ENCODE measurements at places on chromosomes 11 and 22.

DNA sequence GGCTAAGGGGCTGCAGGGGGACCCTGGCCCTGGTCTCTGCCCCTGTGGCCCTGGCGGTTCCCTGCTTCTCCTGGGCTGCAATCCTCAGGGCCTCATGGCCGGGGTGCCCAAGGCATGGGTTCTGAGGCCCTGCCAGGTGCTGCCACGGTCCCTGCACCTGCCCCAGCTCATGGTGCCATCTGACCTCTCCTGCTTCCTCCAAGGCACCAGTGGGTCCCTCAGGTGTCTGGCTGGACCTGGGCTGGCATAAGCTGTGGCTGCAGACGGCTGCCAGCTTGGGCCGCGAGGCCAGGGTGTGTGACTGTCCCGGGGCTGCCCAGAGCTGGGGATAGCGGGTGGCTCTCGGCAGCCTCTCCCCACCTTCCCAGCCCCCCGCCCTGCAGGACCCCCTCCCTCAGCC is 2.0 kb downstream of the INS start:
- no peak for DNase-seq

- no peak for DNase-seq
Observed at GRCh38 chr11:118913411-118914125, 12.2 kb downstream of the BCL9L start.

- DNase-seq: no peak
Observed at GRCh38 chr11:77014669-77015068, 19.5 kb upstream of the B3GNT6 start.

DNA sequence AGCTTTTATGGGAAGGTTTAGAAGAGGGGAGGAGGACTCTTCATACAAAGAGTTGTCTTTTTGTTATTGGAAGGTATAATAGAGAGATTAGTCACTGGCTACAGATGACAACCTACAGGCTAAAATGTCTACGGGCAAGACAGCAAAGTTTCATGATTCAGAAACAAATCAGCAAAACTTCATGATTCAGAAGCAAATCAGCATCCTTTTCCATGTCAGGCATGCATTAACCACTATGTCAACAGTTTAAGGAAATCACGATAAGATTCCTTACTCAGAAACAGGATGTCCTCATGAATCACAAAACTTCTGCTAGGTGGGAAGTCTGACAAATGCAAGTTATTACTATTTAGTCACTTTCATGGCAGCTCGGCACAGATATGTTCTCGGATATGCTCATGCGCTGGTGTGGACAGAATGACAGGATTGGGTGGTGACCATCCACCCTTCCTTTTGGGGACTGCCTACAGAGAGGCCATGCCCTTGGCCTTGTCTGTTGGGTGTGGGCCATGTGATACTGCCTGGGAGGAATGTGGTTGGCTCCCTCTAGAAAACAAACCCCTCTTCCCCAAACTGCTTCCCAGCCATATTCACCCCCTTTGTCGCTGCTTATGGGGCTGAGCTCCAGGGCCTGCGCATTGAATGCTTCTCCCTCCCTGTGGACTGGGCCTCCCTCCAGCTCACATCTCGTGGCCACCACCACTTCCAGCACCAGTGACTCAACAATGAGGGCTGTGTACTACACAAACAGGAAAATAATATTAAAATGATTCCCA is 10.1 kb downstream of the C11orf91 start:
- no peak for DNase-seq

DNA sequence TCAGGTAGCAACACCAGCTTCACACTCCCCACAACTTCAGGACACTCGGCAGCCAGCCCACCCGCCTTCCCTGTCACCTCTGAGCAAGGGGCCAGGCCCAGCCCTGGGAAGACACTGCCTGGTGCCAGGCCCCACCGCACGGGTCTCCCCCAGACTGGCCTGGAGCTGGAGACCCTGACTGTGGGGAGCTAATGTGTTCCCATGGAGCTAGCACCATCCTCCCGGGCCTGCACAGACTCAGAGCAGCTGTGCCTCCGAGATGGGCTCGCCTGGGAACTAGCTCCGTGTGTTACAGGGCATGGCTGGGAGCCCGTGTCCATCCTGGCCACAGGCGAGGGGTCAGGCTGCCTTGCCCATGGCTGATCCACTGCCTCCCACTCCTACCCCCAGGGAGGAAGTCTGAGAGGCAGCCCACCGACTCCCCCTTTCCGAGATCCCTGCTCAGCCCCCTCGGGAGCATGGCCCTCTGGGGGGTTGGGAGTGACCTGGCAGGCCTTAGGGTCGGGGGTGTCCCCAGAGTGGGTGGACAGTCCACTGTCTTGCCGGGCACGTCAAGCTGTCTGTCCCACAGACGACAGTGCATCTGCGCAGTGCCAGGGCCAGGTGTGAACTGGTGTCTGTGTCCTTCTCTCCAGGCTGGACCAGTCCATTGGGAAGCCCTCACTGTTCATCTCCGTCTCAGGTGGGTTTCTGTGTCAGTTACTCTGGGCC is 76.7 kb upstream of the KCNQ1OT1 start:
- DNase-seq: no peak

GRCh38 chr22:44888491-44889254 is 121.1 kb downstream of the PHF21B start:
- DNase-seq: no peak

DNA sequence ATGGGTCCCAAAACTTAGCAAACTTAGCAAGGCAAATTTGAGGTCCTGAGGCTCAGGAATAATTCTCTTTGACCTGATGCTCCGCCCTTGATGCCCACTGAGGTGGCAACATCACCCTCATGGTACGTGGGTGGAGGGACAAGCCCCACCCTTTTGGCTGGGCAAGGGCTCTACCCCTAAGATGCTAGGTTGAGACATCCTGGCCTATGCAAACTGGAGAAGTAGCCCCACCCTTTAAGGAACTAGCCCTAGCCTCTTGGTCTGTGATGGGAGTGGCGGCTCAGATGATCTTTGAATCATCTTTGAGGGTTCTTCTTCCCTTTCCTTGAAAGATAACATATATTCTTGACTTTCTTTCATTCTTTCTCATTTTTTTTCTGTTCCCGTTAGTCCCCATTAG is 32.9 kb downstream of the CABIN1 start:
- no peak for DNase-seq

- DNase-seq: no peak
Observed at GRCh38 chr22:36180928-36181327, 20.4 kb upstream of the APOL3 start.

DNA sequence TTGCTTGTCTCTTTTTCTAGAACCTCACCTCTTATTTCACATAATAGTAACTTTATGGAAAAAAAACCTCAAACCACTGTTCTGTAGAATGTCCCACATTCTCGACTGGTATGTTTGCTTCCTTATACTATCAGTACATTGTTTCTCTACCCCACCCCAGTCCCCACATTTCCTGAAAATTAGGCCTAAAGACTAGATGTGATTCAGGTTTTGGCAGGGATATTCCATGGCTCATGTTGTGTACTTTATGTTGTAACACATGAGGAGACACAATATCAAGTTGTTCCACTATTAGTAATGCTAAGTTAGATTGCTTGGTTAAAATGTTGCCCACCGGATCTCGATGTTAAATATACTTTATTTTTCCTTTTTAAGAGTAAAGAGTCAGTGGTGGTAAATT is 34.7 kb downstream of the DDIAS start:
- no peak for DNase-seq

GRCh38 chr11:20363500-20364340 is at the start of gene HTATIP2:
HTATIP2 (plus strand) TSS chr11:20363714; CDS start chr11:20364238, 524 bp downstream.
- DNase-seq: no peak

DNA sequence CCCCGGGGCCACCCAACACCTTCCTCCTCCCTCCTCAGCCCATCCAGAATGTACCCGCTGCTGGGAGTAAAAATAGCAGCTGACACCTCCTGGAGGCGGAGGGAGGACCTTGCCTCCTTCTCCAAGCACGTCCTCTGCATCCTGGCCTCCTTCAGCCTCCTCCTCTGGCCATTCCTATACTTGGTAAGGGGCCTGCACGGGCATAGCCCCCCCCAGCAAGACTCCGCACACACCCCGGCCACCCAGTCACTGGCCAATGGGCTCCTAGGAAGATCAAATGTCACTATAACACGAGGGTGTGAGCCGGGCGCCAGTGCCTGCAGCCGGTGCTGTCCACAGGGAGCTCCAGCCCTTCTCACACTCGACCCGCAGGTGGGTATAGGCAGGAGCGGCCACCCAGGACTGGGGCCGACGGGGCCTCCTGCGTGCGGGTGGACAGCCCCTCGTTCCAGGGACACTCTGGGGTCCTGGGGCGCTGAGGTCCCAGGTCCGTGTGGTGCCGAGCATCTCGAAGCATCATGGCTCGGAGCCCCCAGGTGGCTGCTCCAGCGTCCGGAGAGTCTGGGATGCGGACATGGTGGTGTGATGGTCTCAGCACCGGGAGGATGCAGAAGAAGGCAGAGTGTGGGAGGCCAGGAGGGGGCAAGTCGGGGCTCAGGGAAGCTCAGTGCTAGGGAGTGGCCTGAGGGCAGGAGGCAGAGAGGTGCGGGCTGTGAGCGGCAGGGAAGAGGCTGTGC is at the start of gene TNNT3:
TNNT3 (plus strand) TSS at position 313 of the 737 bp plus-strand sequence. CDS start 3,172 bp downstream, outside the sequence.
- no peak for DNase-seq

GRCh38 chr11:10022764-10023163 is 271.3 kb downstream of the SBF2 start:
- DNase-seq: no peak

DNA sequence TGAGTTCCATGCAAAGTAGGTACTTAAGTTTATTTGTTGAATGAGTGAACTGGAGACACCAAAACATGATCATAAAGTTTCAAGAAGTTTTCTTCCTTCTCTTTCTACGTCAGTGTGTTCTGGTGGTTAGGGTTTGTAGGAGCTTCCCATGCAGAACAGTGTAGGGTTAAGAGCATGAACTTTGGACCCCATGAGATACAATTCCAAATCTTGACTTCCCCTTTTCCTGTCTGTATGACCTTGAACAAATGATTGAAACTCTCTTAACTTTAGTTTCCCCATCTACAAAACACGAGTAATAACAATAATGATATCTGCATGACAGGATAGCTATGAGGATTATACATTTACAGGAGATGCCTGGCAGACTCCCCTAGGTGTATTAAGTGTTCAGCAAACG is 41.0 kb upstream of the TENM4 start:
- no peak for DNase-seq

DNA sequence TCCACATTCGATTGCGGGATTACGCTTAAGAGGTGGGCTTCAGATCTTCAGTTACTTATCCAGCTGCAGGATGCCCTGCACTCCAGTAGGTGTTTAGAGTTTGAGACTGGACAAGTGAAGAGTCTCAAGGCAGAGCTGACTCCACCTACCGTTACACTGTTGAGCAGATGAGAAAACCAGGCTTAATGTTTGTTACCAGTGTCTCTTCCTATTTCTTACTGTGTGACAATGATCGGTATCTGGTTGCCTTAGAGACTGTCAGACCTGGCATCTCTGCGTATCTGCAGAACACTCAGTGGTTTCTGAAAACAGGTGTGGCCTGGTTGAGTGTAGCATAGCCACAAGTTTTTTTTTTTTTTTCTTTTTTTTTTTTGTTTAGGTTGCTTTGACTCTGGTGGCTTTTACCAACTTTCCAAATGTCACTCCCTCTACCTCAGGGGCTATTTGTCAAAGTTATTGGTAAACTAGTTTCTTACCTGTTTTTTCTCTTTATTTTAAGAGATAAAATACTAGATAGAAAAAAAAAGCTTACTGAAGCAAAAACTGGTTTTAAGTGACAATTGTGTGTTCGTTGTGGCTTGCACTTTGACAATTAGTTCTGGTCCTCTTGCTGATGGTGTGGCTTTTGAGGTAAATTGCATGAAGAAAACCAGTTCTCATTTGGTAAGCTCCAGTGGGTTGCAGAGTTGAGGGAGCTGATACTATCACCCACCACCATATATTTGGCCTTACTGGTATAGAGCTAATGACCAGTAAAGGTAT is 284.8 kb downstream of the ETS1 start:
- no peak for DNase-seq

DNA sequence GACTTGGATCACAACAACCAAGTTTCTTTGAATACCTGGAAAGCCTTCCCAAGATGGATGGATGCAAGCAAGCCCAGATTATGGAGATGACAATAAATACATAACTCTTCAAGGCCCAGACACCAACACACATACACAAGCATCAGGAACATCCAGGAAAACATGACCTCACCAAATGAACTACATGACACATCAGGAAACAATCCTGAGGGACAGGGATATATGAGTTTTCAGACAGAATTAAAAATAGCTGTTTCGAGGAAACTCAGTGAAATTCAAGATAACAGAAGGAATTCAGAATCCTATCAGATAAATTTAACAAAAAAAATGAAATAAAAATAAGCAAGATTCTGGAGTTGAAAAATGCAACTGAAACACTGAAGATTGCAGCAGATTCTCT is 659.4 kb downstream of the METTL15 start:
- no peak for DNase-seq

- DNase-seq: no peak
Observed at GRCh38 chr11:67118181-67118766, 789 bp upstream of the KDM2A start.

DNA sequence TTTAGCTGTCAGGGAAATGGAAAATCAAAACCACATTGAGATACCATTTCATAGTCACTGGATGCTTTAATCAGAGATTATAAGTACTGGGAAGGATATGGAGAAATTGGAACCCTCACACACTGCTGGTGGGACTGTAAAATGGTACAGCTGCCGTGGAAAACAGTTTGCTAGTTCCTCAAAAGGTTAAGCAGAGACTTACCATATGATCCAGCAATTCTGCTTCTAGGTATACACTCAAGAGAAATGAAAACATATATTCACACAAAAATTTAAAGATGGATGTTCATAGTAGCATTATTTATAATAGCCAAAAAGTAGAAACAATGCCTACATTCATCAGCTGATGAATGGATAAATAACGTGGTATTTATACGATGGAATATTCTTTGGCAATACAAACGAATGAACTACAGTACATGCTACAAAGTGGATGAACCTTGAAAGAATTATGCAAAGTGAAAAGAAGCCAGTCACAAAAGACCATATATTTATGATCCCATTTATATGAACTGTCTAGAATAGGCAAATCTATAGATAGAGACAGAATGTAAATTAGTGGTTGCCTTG is 23.0 kb downstream of the RNF121 start:
- DNase-seq: no peak

DNA sequence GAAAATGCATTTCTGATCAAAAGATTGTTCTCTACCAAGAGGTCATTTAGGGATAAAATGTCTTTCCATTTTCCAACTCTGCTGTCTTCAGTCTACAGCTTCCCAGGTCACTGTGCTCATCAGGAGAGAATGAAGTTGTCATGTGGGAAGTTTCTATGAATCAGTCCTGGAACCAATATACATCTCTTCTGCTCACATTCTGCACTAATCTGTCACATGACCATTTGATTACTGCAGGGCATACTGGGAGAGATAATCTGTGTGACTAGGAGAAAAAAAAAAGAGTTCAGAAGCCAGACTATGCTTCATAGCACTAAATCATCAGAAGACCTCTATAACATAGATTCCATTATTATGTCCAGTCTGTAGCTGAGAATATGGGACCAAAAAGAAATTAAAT is 611.5 kb downstream of the KCNA4 start:
- DNase-seq: no peak
